ENCODE measurements at places on chromosomes 7 and 10. TPM values are rescaled to one million over a fixed set of nuclear protein-coding genes. Genes with fewer than 3 reads are reported as not detected.

MRLN gene
- total RNA-seq, result not detected

DNA sequence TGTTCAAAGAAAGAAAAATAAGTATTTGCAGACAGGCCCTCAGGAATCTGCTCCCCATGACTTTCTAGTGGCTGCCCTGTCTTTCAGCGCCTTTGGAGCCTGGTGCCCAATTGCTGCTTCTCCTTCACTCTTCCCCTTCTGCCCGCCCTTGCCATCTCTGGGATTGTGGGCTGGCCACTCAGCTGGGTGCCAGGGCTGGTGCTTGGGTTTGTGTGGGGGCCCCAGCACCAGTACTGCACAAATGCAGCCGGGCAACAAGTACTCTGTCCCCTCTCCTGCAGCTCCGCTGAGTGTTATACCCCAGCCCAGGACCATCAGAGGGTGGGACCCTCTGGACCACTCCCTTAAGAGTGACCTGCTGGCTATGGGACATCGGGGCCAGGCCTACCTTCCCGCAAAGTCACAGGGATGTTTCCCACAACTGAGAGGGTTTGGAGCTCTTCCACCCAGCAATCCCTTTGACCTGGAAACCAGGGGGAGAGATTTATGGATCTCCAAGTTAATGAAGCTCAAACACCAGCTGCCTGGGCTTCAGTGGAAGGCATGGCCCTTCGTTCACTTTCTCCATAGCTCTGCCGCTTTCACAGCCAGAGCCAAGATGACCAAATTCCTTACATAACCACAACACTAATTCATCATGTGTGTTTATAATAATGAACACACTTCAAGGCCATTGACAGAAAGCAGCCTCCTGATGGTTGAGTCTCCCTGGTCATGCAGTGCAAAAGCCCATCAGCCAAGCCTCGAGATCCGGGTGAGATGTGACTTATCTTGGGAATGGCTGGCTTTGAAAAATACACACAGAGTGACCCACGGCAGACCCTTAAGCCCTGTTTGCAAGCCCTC is 313.9 kb upstream of the ZNF32 start:
- DNase-seq, result no peak

ABCB1 gene
- 15.1 TPM for total RNA-seq

LRIT1 gene
- not detected for total RNA-seq

- no peak for DNase-seq
Measured at GRCh38 chr7:55212838-55213237, 152.3 kb upstream of the LANCL2 start.

GRCh38 chr10:62618576-62619412 is 185.7 kb upstream of the ADO start:
- DNase-seq, result no peak
